Activated CD8-positive, alpha-beta T cell treated with anti-CD3 and anti-CD28 coated beads for 36 hours (primary cell): ENCODE measurements at places on chromosomes 12 and 14. TPM values are rescaled to one million over a fixed set of nuclear protein-coding genes. Genes with fewer than 3 reads are reported as not detected.

- no peak for DNase-seq
- no peak overlapping the region for H3K4me3 ChIP-seq
- peaks cover 78% of the 10 kb centered on the region for H3K4me1 ChIP-seq
- no peaks in the 10 kb centered on the region for H3K27me3 ChIP-seq
- peaks cover 22% of the 10 kb centered on the region for H3K36me3 ChIP-seq
These were observed 72.6 kb downstream of the SUSD6 start for GRCh38 chr14:69683971-69684370.

DNA sequence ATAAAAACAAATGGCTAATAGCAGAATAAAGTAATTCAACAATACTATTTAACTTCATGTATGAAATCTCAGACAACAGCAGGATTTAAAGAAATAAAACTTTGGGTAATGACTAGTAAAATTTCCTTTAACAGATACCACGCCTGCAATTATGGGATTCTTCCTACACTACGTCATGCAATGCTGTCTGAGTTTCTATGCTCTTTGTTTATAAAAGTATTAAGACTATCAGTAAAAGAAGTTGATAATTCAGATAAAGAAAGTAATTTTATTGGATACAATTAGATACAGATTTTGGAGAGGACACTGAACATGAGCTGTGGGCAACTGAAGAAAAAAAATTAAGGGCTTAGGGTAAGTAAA, 308.4 kb upstream of the LRFN5 start:
- H3K4me3 ChIP-seq = no peak overlapping the region
- no peak for DNase-seq
- no peaks in the 10 kb centered on the region for H3K27me3 ChIP-seq
- H3K27ac ChIP-seq = no peak overlapping the region
- no peaks in the 10 kb centered on the region for H3K4me1 ChIP-seq

The JAG2 gene
- 3.6 TPM for total RNA-seq

The KLRF1 gene
- total RNA-seq = not detected

DNA sequence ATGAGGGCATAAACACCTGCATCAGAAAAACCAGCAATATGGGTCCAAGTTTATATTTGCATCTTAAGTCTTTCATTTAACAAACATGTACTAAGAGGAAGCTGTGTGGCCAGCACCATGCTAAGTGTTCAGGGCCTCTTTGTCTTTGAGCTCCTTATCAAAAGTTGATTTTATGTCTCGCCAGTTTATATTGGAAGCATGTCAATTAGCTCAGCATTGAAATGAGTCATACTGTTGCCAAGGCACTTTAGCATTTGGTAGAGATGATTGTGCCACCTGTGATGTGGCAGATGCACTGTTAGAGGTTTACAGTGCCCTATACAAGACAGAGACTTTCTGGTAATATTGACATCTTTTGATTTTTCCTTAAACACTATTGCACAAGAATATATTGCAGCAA, 68.5 kb downstream of the BHLHE41 start:
- H3K27me3 ChIP-seq = peaks cover 2% of the 10 kb centered on the region
- no peaks in the 10 kb centered on the region for H3K4me1 ChIP-seq
- H3K36me3 ChIP-seq = no peaks in the 10 kb centered on the region

- H3K27ac ChIP-seq = no peak overlapping the region
- H3K36me3 ChIP-seq = no peaks in the 10 kb centered on the region
- H3K27me3 ChIP-seq = no peaks in the 10 kb centered on the region
- H3K4me1 ChIP-seq = peaks cover 4% of the 10 kb centered on the region
These were observed 18.9 kb downstream of the BICD1 start for GRCh38 chr12:32125455-32126084.

GRCh38 chr12:122001466-122002209, 20.0 kb upstream of the BCL7A start:
- H3K4me1 ChIP-seq = peaks cover 25% of the 10 kb centered on the region
- H3K4me3 ChIP-seq = no peak overlapping the region
- H3K27ac ChIP-seq = no peak overlapping the region
- no peak for DNase-seq
- H3K36me3 ChIP-seq = no peaks in the 10 kb centered on the region
- H3K27me3 ChIP-seq = peaks cover 3% of the 10 kb centered on the region

DNA sequence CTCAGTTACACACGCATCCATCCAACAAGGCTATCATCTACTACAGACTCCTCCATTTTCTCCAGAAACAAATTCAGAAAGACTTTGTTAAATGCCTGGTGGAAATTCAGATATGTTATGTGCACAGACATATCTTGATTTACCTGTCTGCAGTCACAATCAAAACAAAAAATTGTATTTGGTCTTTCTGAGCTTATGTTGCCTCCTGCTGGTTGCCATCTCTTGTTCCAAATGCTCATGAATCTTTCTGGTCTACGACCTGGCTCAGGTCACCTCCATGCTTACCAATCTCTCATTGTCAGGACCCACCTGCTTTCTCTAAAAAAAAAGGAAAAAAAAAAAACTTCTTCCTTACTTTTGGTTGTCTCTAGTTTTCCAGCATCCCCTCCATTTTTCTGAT, 169.2 kb upstream of the PLXNC1 start:
- H3K27me3 ChIP-seq = peaks cover 2% of the 10 kb centered on the region
- peak; percentile 44 for DNase-seq
- H3K27ac ChIP-seq = no peak overlapping the region
- H3K4me3 ChIP-seq = no peak overlapping the region
- peaks cover 20% of the 10 kb centered on the region for H3K4me1 ChIP-seq

DNA sequence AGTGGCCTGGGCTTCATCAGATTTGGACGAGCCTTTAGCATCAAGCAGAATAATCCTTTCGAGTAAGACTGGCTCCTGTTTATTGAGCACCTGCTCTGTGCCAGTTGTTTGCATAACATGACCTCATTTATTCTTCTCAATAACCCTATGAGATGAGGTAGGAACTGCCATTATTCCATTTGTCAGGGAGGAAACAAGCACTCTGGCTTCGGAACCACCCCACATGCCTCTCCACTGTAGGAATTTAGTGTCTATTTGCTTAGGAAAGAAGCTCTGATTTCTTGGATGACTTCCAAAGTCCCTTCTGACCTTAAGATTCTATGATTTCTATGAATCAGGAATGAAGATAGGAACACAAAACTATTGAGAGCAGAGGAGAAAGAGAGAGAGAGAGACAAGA, 11.0 kb downstream of the SAMD4A start:
- no peaks in the 10 kb centered on the region for H3K4me1 ChIP-seq
- no peak for DNase-seq
- H3K36me3 ChIP-seq = peaks cover 13% of the 10 kb centered on the region
- H3K27me3 ChIP-seq = peaks cover 15% of the 10 kb centered on the region

DNA sequence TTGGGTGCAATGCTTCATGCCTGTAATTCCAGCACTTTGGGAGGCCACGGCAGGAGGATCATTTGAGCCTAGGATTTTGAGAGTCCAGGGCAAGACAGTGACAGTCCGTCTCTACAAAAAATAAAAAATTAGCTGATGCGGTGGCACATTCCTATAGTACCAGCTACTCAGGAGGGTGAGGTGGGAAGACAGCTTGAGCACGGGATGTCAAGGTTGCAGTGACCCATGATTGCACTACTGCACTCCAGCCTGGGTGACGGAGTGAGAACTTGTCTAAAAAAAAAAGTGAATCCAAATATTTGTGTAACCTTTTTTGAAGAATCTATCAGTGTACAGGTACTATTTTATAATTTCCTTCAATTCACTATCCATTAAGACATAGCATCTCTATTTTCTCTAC, 112.5 kb downstream of the DENND5B start:
- no peaks in the 10 kb centered on the region for H3K36me3 ChIP-seq
- H3K4me1 ChIP-seq = no peaks in the 10 kb centered on the region
- no peaks in the 10 kb centered on the region for H3K27me3 ChIP-seq
- H3K27ac ChIP-seq = no peak overlapping the region

The OAS1 gene
- total RNA-seq = 26.8 TPM

GRCh38 chr14:104813286-104813685, 12.4 kb downstream of the ZBTB42 start:
- no peaks in the 10 kb centered on the region for H3K27me3 ChIP-seq
- no peak overlapping the region for H3K4me3 ChIP-seq
- no peak overlapping the region for H3K27ac ChIP-seq
- DNase-seq = no peak

GRCh38 chr14:96103560-96104460, 64.6 kb downstream of the C14orf132 start:
- H3K4me1 ChIP-seq = no peaks in the 10 kb centered on the region
- DNase-seq = no peak
- H3K27me3 ChIP-seq = peaks cover 2% of the 10 kb centered on the region
- H3K36me3 ChIP-seq = no peaks in the 10 kb centered on the region
- H3K4me3 ChIP-seq = no peak overlapping the region
- no peak overlapping the region for H3K27ac ChIP-seq

- H3K27ac ChIP-seq = no peak overlapping the region
- H3K27me3 ChIP-seq = no peaks in the 10 kb centered on the region
- H3K4me3 ChIP-seq = no peak overlapping the region
- peaks cover 31% of the 10 kb centered on the region for H3K4me1 ChIP-seq
- no peak for DNase-seq
- H3K36me3 ChIP-seq = peaks cover 56% of the 10 kb centered on the region
These were observed 249.3 kb downstream of the FOXN3 start for GRCh38 chr14:89167705-89168104.

The EAPP gene
- total RNA-seq = 29.9 TPM

DNA sequence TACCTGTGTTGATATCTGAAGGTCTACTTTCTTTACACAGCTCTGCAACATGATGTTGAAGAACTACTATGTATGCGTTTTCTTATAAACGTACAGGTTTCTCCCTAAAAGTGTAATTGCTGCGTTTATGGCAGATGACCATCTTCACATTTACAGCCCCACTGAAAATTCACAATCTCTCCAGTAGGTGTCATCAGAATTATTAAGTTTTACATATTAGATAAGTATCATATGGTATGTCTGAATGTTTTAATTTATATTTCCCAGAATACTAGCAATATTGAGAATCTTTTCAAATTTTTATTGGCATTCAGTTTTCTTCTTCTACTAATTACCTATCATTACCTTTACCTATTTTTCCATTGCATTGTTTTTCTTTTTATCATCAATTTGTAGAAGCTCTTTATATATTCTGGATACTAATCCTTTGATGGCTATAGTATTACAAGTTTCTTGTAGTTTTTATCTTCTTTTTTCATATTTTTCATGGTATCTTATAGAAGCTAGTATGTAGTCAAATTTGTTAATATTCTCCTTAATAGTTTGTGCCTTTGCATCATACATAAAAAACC, 123.5 kb downstream of the CAPZA3 start:
- no peak overlapping the region for H3K27ac ChIP-seq
- H3K4me1 ChIP-seq = no peaks in the 10 kb centered on the region
- H3K36me3 ChIP-seq = no peaks in the 10 kb centered on the region
- no peak overlapping the region for H3K4me3 ChIP-seq
- peaks cover 3% of the 10 kb centered on the region for H3K27me3 ChIP-seq

GRCh38 chr14:106218174-106218573, 691.8 kb downstream of the TMEM121 start:
- H3K4me1 ChIP-seq = peaks cover 17% of the 10 kb centered on the region
- no peaks in the 10 kb centered on the region for H3K36me3 ChIP-seq
- peak; percentile 8 for DNase-seq

The TMEM63C gene
- 3.3 TPM for total RNA-seq

- no peaks in the 10 kb centered on the region for H3K27me3 ChIP-seq
- H3K36me3 ChIP-seq = no peaks in the 10 kb centered on the region
- no peak overlapping the region for H3K27ac ChIP-seq
- H3K4me3 ChIP-seq = no peak overlapping the region
These were observed 40.2 kb upstream of the RASSF3 start for GRCh38 chr12:64569923-64570691.

DNA sequence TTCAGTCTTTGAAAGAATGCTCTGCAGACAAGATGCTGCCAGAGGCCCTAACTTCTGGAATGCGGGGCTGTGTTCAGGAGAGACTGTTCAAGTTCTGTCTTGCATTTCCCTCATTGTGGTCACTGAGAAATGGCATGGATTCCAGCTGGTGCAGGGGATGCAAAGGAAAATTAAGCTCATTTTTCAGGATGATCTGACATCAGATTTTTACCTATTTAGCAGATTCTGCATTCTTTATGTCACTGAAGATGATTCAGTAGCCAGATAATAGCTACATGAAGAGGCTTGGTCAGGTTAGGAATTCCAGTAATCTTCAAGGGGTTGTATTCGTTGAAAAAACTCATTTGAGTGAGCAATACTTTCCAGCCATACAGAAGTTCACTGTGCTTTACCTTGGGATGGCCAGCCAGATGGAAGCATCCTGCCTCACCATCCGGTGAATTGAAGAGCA, 16.1 kb upstream of the MFAP5 start:
- H3K36me3 ChIP-seq = no peaks in the 10 kb centered on the region
- no peak overlapping the region for H3K4me3 ChIP-seq
- no peak for DNase-seq

The C14orf132 gene
- total RNA-seq = 2.3 TPM

GRCh38 chr12:45731190-45731775, 1.8 kb downstream of the ARID2 start:
- no peak for DNase-seq
- H3K36me3 ChIP-seq = peaks cover 31% of the 10 kb centered on the region
- no peaks in the 10 kb centered on the region for H3K27me3 ChIP-seq
- H3K4me1 ChIP-seq = peaks cover 29% of the 10 kb centered on the region
- H3K4me3 ChIP-seq = peak overlapping the region; percentile 88

DNA sequence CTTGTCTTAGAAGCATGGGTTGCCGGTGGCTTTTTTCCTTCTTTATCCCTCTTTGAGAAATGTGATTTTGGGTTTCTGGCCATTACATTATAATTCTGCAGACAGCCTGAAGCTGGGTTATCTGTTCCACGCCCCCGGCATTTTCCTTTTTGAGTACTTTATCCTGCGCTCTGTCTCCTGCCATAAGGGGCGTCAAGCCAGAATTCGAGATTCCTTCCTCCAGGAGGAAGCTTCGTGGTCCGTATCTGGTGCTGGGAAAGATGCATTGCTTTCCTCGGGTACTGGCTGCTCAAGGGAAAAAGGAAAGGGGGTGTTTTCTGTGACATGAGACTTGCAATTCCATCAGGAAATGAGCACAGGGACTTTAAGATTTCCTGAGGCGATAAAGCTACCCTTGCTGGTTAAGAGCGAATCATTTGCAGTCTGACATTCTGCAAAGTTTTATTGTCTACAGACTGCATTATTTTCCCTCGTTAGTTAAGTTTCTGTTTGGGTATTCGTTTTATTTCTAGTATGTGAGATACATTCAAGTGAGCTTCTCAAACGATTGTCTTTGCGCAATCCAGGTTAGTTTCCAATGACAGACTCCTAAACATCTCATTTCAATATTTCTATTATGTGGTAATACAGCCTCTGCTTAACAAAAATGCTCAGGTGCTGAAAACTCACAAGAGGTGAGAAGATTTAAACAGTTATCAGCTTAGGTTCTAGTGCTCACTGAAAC, 694 bp downstream of the AKAP5 start:
- H3K4me3 ChIP-seq = peak overlapping the region; percentile 71
- no peak for DNase-seq
- peaks cover 39% of the 10 kb centered on the region for H3K4me1 ChIP-seq
- peaks cover 16% of the 10 kb centered on the region for H3K36me3 ChIP-seq
- peak overlapping the region; percentile 50 for H3K27ac ChIP-seq

The EEF1AKMT3 gene
- total RNA-seq = 4.3 TPM

The NIN gene
- 72.8 TPM for total RNA-seq

DNA sequence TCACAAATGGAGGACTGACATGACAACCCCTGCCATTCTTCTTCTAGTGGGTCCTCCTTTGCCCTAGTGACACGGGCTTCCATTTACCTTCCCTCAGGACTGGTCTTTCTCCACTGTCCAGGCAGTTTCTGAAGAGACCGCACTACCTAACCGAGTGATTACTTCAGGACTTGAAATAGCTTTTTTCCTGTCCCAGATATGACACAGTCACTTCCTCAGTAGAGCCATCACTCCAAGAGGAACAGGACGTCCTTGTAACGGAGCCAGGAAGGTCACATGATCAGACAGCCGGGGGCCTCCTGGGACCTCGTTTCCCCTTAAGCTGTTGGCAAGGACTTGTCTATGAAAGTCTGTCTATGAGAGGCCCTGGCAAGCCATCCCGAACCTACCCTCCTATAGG, 62.3 kb downstream of the FOS start:
- H3K4me3 ChIP-seq = no peak overlapping the region
- H3K27me3 ChIP-seq = no peaks in the 10 kb centered on the region
- H3K27ac ChIP-seq = no peak overlapping the region
- no peaks in the 10 kb centered on the region for H3K36me3 ChIP-seq
- no peak for DNase-seq
